ENCODE measurements at places on chromosomes 1 and 21.

GRCh38 chr1:67228791-67229190 lies 62.5 kb downstream of the IL23R start:
- DNase-seq, result no peak

DNA sequence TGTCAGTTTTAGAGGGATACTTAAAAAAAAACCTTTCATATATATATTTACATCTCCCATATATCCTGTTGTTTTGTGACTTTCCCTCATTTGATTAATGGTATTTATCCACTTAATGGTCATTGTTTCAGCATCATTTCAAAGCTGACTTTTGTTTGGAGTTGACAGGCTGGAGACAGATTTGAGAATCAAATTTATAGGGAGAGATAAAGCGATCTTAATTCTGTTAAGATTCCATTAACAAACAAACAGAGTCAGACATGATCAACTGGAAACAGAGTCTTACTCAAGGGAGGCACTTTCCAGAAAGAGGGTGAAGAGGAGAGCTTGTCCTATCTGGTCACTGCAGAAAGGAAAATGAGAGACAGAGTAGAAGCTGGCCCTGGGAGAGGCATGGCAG lies 283.4 kb downstream of the TTLL7 start:
- no peak for DNase-seq

DNA sequence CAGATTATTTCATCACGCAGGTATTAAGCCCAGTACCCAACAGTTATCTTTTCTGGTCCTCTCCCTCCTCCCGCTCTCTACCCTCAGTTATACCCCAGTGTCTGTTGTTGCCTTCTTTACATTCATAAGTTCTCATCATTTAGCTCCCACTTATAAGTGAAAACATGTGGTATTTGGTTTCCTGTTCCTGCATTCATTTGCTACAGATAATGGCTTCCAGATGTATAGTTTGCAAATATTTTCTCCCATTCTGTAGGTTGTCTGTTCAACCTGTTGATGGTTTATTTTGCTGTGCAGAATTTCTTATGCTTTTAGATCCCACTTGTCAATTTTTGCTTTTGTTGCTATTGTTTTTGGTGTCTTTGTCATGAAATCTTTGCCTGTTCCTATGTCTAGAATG lies 21.1 kb upstream of the KCNH1 start:
- DNase-seq, result no peak

DNA sequence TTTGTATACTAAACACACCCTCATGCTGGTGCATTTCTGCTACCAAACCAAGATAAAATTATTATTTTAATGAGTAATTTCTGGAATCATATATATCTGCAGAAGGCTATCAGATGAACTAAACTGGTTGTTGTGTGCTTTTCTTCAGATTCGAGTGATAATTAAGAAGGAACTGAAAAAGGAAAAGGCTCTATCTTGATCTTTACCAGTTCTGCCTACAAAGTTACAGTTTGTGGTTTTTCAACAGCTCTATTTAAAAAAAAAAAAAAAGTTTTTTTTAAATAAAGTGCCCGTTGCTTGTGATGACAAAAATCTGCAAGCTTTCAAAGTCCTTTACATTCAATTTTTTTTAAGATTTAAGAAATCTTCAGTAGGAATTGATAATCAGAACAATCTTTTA lies 13.6 kb downstream of the DENND1B start:
- no peak for DNase-seq

- no peak for DNase-seq
Observed at GRCh38 chr1:153928791-153929341, 6.1 kb upstream of the GATAD2B start.

GRCh38 chr1:115771094-115771846 lies 2.8 kb upstream of the CASQ2 start:
- DNase-seq, result no peak

GRCh38 chr1:48120621-48121020 lies 101.9 kb upstream of the SLC5A9 start:
- no peak for DNase-seq

DNA sequence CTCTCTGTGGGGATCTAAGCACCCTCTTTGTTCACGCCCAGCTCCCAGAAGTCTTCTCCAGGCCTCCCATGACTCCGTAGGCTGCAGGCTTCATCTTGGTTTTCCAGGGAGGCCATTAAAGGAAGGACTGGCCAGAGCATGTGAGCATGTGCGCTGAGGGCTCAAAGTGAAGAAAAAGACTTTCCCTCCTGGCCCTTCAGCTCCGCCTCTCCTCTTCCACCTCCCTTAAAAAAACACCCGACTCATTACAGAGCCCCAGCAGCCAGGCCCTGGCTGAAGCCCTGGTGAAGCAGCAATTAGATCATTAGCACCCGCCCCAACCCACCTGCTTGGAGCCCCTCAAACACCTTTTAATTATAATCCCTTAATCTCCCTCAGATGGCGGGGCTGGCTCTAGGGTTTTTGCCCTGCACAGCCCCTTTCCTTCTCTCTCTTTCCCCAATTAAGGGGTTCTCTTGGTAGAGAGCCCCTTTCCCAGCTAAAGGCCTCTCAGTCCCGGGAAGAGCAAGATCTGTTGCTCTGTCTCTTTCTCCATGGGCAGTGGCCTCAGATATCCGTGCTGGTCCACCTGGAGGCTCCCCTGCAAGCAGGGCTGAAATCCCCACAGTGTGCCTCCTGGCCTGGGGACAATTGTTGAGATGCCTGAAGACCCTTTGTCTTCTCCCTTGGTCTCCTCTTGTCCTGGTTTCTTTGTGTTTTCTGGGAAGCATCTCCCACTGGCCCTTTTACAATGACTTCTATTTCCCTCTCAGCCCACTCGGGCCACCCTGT lies 30.5 kb downstream of the RHBG start:
- DNase-seq, result no peak

- DNase-seq, result no peak
Observed at GRCh38 chr1:198772626-198773025, 133.8 kb downstream of the PTPRC start.

All from NCI-H2029 treated with DMSO at 0.1 percent for 48 hours (cell line).